ENCODE measurements at places on chromosomes 5 and 9.

GRCh38 chr5:163914910-163915309, 409.5 kb downstream of the MAT2B start:
- DNase-seq = no peak

DNA sequence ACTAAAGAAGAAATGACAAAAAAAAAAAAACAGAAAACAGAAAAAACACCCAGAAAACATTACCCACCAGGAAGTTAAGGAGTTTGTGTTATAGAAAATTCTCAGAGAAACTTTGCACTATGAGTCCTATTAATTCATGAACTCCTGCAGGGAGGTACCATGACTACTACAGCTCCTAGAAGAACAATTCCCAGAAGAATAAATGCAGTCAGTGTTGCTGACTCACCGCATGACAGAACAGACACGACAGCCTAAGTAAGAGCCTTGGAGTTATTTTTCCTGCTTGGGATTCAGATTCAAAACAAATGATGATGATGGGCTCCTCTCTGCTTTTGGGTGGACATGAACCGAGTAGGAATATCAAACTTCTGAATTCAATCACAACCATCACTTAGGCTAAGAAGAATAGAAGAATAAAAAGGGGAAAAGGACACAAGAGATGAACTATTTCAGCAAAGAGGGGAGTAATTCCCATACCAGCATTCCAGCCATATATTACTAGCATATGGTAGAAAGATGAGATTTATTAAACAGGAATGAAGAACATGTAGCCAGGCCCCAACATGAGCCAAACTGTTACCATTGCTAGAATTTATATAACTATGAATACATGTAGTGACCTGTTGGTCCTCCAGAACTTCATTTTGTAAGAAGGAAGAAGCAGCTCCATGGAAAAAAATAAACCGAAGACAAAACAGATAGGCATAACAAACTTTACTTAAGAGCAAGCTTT, 209.6 kb upstream of the PDE4D start:
- no peak for DNase-seq

GRCh38 chr5:78472469-78473106, 112.2 kb downstream of the SCAMP1 start:
- no peak for DNase-seq

DNA sequence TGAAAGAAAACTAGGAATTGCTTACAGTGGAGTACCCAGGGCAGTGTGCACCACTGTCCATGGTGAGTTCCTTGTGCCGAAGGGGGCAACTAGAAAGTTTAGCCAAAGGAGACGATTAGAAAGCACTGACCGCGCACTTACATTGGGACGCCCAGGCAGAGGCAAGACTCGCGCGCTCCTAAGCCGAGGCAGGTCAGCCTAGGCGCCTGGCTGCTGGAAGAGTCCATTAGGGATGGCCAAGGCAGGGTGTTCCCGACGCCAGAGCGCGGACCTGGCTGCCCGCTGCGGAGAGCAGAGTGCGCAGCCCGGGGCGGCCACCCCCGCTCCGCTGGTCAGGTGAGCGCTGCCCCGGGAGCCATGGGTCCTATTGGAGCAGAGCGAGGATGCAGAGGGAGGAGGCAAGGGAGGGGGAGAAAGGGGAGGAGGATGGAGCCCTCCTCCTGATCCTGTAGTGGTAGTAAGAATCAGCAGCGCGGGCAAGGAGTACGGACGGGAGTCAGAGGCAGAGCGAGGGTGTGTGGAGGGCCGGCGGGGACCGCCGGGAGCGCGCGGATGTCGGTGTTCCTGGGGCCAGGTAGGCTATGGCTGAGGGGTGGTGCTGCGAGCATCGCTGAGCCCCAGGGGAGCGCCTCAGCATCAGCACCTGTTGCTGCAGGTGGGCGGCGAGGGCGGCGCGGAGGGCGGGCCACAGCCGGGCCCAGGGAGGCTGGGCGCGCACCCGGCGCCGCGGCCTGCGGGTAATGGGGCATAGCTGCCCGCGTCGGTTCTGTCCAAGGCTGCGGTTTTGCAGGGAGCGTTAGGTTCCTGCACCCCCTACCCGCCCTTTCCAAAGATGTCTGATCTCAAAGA, at the start of gene ADGRV1:
Gene ADGRV1, plus strand, starts transcription at position 454 of the 849 bp plus-strand sequence. Its CDS starts 99 bp downstream, at position 553.
- DNase-seq = peak; percentile 77

GRCh38 chr9:89886281-89886700, 281.5 kb downstream of the GADD45G start:
- DNase-seq = no peak

GRCh38 chr9:135262248-135262647, 174.8 kb downstream of the OLFM1 start:
- no peak for DNase-seq

GRCh38 chr9:100170085-100170484, 71.0 kb downstream of the INVS start:
- no peak for DNase-seq

GRCh38 chr9:135338546-135338945, 141.0 kb upstream of the PPP1R26 start:
- no peak for DNase-seq

GRCh38 chr5:179227580-179228311, 117.5 kb downstream of the ADAMTS2 start:
- no peak for DNase-seq

- no peak for DNase-seq
Observed at GRCh38 chr9:19410594-19410993, 1.8 kb downstream of the ACER2 start.

DNA sequence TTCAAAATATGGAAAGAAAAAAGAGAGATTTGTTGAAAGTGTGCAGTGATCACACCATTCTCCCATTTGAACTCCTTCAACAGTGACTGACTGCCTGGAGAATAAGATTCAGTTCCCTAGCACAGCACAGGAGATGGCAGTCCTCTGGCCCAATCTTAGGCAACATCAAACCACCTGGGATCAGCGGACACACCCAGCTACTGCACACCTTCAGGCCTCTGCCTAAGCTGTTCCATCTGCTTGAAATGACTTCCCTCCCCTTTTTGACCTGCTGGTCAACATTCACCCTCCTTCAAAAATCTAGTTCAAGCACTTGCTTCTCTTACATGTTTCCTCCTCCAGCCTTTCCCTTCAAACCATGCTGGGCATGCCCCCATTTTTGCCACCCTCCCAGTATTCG, 4.5 kb downstream of the MAPK9 start:
- DNase-seq = no peak

Data from hypothalamus (tissue), 51 donors.